ENCODE measurements at places on chromosomes 5 and 9.

GRCh38 chr5:68873198-68873597 lies 220.6 kb upstream of the SLC30A5 start:
- no peak for DNase-seq

DNA sequence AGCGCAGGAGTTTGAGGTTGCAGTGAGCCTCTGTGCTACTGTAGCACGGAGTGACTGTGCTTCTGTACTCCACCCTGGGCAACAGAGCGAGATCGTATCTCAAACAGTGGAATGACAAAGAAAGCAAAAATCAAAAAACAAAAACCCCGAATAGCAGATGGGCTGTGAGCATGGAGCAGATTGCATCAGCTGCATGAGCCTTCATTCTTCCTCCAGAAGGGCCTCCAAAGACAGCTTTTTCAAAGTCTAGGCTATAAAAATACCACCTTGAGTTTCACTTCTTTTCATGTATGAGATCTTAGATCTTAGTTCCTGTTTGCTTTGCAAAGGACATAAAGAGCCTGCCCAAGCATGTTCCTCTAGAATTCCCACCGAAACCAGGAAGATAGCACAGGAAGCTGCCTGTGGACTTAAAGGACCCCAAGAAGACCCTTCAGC lies 15.0 kb upstream of the HSPB3 start:
- no peak for DNase-seq

GRCh38 chr5:53063791-53064190 lies 45.8 kb downstream of the MOCS2 start:
- no peak for DNase-seq

DNA sequence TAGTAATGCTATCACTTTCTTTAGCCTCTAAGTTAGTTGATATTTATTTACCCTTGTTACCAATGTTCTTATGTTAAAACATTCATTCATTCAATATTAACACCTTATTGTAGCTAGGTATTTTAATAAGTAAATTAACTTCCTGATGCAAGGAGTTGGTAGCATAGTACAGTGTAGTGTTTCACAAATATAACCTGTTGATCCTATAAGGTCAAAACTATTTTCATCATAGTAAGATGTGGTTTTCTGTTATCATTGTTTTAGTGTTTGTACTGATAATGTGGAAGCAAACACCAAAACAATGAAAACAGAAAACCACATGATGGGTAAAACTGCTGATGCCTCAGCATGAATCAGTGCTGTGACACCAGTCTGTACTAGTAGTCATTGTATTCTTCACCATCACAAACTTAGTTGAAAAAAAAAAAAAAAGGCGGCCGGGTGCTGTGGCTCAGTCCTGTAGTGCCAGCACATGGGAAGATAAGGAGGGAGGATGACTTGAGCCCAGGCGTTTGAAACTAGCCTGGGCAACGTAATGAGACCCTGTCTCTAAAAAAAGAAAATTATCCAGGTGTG lies 36.5 kb downstream of the ZCCHC7 start:
- no peak for DNase-seq

GRCh38 chr5:180072556-180072955 lies 997 bp upstream of the RNF130 start:
- no peak for DNase-seq

- no peak for DNase-seq
These were observed 511.3 kb upstream of the PAPPA start for GRCh38 chr9:115642285-115642684.

- DNase-seq = no peak
These were observed 19.3 kb downstream of the MOCS2 start for GRCh38 chr5:53090229-53090628.

- DNase-seq = no peak
These were observed 60.9 kb downstream of the CXXC5 start for GRCh38 chr5:139708877-139709581.

All from stimulated activated CD4-positive, alpha-beta T cell treated with anti-CD3 and anti-CD28 coated beads, Interleukin-4, amount 100 ng/mL, for 48 hours (primary cell).